DMS153 (cell line): ENCODE measurements at places on chromosomes 3 and 15.

- no peak for DNase-seq
Measured at GRCh38 chr15:77497110-77497737, 76.5 kb downstream of the HMG20A start.

- peak; percentile 77 for DNase-seq
Measured at GRCh38 chr3:111143-112069, 85.2 kb upstream of the CHL1 start.

DNA sequence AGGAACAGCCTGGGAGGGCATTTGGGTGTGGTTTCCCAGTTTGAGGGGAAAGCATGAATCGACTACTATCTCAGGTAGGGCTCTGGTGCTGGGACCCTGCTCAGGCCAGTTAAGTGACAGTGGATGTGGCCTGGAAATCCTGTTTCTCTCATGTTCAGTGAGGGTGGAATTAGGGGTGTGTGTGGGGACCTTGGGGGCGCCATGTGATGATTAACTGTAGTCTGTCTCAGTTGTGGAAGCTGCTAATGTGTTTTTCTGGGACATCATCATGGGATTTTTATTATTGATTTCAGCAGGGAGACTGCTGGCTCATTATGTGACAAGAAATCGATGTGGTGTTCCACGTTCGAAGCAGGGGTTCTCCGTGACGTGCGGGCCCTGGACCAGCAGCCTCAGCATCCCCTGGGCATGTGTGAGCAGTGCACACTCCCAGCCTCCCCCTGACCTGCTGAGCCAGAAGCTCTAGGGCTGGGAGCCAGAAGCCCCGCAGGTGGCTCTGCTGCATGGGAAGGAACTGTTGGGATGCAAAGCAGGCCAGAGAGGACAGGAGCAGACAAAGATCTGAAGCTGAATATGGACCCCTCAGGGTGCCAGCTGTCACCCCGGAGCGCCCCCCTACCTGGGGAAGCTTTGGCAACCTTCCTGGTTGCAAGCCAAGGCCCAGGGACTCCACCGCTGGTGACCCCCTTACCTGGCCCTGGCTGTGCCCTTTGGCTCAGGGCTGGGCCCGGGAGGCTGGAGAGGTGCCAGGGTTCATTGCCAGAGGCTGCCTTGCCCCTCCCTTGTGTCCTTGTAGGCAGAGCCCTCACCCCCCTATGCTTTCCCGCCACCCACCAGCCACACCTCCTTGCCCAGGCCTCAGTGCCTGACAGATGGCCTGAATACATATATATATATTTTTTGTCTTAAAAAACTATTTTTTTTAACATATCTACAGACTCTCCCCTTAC, 149.8 kb downstream of the APBA2 start:
- DNase-seq = no peak

DNA sequence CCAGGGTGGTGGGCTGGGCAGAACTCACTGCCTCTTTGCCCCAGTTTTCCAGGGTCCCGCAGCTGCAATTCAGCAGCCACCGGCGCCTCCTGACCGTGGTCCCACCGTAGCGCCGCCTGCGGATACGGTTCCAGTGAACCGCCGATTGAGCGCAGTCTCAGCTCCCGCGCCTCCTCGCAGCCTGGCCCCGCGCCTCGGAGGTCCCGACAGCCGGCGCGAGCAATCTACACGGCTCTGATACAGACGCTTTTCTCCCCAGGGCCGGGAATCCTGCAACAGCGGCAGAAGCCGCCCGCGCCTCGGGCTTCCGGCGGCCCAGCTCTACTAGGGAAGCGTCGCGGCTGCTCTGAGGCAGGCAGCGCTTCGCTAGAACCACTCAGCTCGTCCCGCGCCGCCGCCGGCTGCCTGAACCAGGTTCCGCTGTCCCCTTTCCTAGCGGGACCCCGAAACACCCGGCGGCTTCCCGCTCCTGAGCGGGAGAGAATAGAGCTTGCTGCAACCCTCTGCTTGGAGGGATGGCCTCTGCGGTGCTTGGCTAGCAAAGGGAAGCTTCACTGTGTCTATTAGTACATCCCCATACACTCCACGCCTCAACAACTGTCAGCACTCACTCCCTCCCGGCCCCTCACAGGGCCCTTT, 3.1 kb downstream of the FOXL2NB start:
- DNase-seq = no peak

GRCh38 chr3:99925584-99926230, 108.0 kb downstream of the CMSS1 start:
- DNase-seq = peak; percentile 72

- no peak for DNase-seq
Measured at GRCh38 chr3:43017004-43017403, 37.9 kb downstream of the GASK1A start.

DNA sequence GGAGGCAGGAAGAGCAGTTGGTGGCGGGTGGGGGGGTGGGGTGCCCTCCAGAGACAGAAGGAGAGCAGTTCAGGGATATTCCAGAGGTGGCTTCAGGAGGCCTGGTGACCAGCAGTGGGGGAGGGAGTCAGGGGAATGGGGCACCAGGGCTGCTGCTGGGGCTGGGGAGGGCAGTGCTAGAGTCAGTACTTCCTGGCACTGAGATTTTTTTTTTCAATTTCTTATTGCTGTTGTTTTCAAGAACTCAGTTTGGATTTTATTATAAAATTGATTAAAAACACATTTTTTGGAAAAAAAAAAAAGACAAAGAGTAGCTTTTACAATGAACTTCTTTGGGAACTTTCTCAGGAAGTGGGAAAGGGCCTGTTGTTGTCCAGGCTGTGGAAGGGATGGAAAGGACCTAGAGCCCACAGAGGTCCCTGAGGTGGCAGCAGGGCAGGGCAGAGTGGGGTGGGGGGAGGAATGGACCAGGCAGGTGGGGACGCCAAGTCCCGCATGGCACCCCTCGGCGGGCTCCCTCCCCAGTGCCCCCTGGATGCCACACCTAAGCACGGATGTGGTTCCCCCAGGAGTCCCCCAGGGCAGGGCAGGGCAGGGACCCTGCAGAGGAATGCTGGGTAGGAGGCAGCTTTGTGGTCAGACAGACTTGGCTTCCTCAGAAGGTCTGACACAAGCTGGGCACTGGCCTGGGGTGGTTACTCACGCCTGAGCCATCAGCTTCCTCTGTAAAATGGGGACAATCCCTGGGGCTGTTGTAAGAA, 8.5 kb upstream of the ANPEP start:
- DNase-seq = no peak

- DNase-seq = no peak
Measured at GRCh38 chr3:195921334-195921791, 13.0 kb upstream of the TNK2 start.

GRCh38 chr15:73373221-73373620, 4.5 kb upstream of the HCN4 start:
- DNase-seq = no peak

DNA sequence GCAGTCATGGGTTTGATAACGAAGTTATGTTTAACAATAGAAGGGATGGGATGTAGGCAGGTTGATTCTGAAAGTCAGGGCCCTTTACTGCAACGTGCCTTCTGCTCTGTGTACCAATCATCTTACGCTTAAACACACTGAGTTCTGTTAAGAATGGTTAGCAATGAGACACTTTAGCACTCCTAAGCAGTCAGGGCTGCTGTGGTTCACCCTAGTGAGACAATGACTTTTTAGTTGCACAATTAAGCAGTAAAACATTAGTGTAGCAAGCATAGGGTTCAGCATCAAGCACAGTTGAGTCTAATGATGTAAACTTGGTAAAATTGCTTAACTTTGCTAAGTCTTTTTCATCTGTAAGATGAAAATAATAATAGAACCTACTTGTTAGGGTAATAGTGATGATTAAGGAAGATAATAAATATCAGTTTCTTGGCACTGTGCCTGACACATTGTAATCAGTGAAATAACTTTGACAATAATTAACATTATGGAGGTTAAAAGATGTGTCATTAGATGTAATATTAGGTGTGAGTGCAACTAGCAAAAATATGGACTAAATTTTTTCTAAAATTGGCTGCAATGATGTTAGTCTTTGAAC, 484.2 kb upstream of the THBS1 start:
- DNase-seq = no peak
